GM13976 (cell line): ENCODE measurements at places on chromosomes 16 and 17.

GRCh38 chr17:48004983-48005382 is 32.6 kb downstream of the COPZ2 start:
- no peak for DNase-seq

- DNase-seq, result peak; percentile 70
Observed at GRCh38 chr16:50467943-50468748, 80.0 kb upstream of the NKD1 start.

GRCh38 chr17:37502009-37502936 is 12.6 kb downstream of the DUSP14 start:
- DNase-seq, result no peak

DNA sequence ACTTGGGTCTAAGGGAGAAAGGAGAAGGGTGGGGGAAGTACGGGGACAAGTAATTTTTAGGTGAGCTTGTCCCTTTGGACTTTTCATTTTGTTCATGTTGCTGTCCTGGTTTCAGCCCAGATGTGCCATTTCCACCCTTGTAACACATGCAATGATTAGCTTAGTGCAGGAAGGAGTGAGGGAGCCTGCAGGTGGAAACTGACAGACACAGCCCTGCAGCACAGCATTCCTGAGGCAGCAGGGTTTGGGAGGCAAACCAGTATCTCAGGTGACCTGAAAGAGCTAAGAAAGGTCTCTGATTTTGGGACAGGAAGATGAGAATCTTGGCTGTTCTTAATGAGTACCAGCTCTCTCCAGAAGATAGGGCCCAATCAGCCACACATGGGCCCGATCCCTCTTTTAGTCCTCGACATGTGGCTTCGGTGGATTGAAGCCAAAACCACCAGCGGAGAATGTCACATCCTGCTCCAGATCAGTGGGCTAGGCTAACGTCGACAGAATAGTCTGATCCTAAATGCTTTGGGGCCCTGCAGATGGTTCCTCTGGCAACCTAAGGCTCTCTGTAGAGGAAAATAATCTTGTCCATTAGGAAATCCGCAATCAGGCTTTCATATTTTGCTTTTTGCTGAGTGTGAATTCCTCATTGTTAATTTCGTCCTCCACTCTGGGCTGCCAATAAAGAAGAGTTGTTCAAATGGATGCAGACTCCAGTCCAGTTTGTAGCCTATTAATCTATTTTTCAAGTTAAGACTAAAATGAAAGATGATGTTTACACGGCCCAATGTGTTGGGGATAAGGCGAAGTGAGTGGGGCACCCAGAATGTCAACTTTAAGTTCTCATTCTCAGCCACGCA is 3.8 kb upstream of the RNF157 start:
- no peak for DNase-seq

GRCh38 chr16:23534868-23535860 is 22.0 kb downstream of the EARS2 start:
- DNase-seq, result no peak

DNA sequence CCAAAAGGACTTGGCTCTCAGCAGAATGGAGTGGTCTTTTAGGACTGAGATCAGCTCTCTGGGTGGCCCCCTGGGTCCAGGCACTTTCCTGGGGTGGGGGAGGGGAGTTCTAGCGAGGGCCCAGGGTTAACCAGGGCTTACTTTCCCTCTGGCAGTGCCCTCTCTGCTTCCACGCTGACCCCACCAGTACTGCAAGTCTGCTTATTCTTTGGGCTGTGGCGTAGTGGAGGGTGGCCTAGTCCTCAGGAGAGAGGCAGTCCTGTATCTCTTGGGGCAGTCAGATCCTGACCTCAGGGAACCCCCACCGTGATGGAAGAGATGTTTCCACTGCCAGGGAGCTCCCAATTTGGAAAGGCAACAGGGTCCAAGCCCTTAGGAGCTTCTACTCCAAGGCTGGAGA is 79.4 kb downstream of the CCDC182 start:
- DNase-seq, result no peak

DNA sequence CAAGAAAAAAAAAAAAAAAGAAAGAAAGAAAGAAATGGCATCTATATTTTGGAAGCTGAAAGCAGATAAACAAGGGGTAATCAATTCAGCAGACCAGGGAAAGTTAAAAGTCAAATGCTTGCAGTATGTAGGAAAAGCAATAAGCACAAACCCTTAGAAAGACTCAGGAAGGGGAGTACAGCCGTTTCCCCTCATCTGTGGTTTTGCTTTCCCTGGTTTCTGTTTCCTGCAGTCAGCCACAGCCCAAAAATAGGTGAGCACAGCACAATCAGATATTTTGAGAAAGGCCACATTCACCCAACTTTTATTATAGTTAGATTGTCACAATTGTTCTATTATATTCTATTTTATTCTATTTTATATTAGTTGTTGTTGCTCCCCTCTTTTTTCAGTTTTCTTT is 14.4 kb upstream of the ALOX12 start:
- DNase-seq, result no peak

- DNase-seq, result no peak
Observed at GRCh38 chr17:6551869-6552531, 4.4 kb downstream of the PITPNM3 start.

DNA sequence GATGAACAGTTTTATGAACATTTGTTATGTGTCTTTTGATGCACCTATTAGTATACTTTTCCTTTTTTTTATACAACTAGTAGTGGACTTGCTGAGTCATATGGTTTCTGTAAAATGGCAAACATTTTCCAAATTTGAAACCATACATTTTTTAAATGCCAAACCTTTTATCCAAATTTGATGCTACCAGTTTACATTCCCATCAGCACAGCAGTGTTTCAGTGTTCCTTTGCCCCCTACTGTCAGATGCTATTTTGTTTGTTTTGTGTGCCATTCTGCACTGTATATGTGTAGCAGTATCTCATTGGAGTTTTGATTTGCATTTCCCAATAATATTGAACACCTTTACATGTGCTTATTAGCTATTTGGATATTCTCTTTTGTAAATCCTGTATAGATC is 219.4 kb downstream of the TANC2 start:
- DNase-seq, result no peak

DNA sequence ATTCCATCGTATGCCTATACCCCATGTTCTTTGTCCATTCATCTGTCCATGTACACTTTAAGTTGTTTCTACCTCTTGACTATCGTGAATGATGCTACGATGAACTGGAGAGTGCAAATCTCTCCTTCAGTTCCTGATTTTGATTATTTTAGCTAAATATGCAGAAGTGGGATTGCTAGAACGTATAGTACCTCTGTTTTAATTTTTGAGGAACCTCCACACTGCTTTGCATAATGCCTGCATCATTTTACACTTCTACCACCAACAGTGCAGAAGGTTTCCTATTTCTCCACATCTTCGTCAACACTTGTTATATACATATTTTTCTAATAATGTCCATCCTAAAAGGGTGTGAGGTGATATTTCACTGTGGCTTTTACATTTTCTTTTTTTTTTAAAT is 43.9 kb downstream of the SDR42E1 start:
- DNase-seq, result no peak

GRCh38 chr17:3157218-3157617 is 29.9 kb upstream of the OR1G1 start:
- no peak for DNase-seq

GRCh38 chr17:34624767-34625383 is 45.5 kb downstream of the TMEM132E start:
- DNase-seq, result no peak

GRCh38 chr16:64391063-64391600 is 730.7 kb downstream of the CDH11 start:
- no peak for DNase-seq

DNA sequence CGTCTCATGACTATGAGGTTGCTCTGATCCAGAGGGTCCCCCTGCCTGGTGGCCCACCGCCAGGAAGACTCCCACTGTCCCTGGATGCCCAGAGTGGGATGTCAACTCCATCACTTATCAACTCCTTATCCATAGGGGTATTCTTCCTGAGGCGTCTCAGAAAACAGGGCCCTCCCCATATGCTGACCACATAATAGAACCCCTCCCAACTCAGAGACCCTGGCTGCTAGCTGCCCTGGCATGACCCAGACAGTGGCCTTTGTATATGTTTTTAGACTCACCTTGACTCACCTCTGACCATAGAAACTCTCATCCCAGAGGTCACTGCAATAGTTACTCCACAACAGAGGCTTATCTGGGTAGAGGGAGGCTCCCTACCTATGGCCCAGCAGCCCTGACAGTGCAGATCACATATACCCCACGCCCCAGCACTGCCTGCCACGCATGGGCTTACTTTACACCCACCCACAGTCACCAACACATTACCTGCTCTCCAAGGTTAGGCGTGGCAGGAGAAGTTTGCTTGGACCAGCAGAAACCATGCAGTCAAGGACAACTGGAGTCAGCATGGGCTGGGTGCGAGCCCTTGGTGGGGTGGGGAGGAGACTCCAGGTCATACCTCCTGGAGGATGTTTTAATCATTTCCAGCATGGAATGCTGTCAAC is 2.3 kb upstream of the G6PC1 start:
- DNase-seq, result no peak
